Transverse colon (tissue), 4 donors: ENCODE measurements at places on chromosomes 1 and 21. TPM values are rescaled to one million over a fixed set of nuclear protein-coding genes. Genes with fewer than 3 reads are reported as not detected.

DNA sequence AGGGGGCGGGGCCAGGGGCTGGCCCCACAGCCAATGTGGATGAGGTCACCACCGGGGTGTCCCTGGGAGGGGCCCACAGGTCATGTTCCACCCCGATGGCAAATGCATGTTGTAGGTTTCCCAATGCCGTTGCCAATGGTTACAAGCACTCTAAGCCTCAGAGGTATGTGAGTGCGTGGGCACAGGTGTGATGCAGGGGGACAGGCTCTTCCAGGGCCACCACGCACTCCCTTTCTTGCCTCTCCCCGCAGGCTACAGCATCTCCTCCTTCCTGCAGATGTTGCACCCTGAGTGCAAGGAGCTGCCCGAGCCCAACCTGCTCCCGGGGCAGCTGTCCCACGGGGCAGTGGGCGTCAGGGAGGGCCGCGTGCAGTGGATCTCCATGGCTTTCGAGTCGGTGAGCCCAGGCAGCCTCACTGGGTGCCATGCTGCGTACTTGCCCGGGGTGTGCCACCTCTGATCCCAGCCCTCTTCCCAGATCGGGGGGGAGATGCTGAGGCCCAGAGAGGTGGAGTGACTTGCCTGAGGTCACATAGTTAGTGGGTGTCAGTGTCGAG is 52.4 kb downstream of the DISP3 start:
- no peaks in the 10 kb centered on the region for H3K4me1 ChIP-seq
- no peak overlapping the region for H3K4me3 ChIP-seq
- no peak for DNase-seq
- H3K36me3 ChIP-seq, result no peaks in the 10 kb centered on the region

CFAP74 gene
- not detected for total RNA-seq

DNA sequence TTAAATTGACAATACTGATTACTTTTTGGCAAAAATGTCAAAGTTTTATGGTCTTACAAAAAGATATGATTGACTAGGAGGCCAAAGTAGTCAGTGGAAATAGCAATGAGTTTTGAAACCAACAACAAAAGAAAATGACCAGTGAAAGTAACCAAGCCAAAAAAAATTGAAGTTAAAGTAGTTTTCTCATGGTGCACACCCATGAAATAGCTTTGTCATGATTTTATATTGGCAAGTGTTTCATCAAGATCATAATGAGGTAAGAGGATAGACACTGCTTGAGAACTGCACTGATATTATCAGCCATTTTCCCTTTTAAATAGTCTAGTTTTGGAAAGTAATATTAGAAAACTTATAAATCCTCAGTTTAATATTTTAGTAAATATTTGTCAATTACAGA is 206.2 kb upstream of the ADAMTS5 start:
- no peak for DNase-seq
- H3K27me3 ChIP-seq, result no peaks in the 10 kb centered on the region
- no peaks in the 10 kb centered on the region for H3K36me3 ChIP-seq
- H3K27ac ChIP-seq, result no peak overlapping the region
- no peaks in the 10 kb centered on the region for H3K4me1 ChIP-seq

DNA sequence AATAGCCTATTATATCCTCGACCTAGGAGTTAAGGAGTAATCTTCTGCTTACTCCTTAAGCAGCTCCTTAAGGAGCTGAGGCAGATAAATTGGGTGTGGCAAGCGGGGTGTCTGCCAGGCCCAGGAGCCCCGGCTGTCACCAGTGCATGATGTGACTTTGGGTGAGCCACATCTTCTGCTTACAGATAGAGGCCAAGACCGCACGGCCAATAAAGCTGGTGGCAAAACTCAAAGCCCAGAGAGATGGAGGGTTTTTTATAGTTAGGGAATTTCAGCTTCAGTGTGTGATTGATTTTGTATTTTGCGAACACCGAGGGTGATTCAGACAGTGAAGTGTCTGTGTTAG is 9.8 kb downstream of the MX2 start:
- H3K27ac ChIP-seq, result no peak overlapping the region
- H3K4me1 ChIP-seq, result no peaks in the 10 kb centered on the region
- no peaks in the 10 kb centered on the region for H3K36me3 ChIP-seq
- H3K4me3 ChIP-seq, result no peak overlapping the region
- DNase-seq, result no peak

DNA sequence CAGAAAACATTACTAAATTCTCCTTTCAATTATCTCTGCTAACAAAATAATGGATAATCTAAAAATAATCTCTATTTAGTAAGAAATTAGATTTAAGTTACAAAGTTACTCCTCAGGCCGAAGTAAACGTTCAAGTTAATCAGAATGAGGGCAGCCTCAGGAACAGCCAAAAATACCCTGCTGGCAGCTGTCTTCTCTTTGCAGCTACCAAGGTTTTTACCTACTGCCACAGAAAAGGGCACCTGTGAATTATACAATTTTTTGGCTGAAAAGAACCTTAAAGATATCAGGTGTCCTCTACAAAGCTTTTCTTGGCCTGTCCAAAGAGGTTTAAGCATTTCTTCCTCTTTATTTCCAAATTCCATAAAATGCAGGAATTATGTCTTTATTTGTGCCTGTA is 84.4 kb downstream of the AKT3 start:
- no peak overlapping the region for H3K4me3 ChIP-seq
- no peaks in the 10 kb centered on the region for H3K4me1 ChIP-seq
- no peak for DNase-seq
- H3K36me3 ChIP-seq, result no peaks in the 10 kb centered on the region
- H3K27ac ChIP-seq, result no peak overlapping the region

DNA sequence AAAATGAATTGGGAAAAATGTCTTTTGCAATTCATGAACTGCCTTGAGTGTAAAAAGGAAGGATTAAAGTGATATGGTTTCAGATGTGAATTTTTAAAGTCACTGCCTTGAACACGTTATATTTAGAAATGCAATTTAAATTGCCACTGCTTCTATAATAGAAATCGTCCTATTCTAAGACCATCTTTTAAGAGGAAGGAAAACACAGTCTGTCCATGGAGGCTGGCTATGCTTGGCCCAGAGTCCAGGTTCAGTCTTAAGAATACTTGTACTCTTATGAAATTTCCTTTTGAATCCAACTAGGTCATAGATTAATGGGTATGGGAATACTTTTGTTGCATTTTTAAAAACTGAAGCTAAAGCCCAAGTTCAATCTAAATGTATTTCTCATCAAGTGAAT is 86.0 kb downstream of the PCNX2 start:
- no peak overlapping the region for H3K4me3 ChIP-seq
- H3K27ac ChIP-seq, result no peak overlapping the region
- DNase-seq, result no peak
- H3K36me3 ChIP-seq, result no peaks in the 10 kb centered on the region
- no peaks in the 10 kb centered on the region for H3K27me3 ChIP-seq

TTC34 gene
- 0.40 TPM for total RNA-seq
